ENCODE measurements at places on chromosomes 5 and 9.

DNA sequence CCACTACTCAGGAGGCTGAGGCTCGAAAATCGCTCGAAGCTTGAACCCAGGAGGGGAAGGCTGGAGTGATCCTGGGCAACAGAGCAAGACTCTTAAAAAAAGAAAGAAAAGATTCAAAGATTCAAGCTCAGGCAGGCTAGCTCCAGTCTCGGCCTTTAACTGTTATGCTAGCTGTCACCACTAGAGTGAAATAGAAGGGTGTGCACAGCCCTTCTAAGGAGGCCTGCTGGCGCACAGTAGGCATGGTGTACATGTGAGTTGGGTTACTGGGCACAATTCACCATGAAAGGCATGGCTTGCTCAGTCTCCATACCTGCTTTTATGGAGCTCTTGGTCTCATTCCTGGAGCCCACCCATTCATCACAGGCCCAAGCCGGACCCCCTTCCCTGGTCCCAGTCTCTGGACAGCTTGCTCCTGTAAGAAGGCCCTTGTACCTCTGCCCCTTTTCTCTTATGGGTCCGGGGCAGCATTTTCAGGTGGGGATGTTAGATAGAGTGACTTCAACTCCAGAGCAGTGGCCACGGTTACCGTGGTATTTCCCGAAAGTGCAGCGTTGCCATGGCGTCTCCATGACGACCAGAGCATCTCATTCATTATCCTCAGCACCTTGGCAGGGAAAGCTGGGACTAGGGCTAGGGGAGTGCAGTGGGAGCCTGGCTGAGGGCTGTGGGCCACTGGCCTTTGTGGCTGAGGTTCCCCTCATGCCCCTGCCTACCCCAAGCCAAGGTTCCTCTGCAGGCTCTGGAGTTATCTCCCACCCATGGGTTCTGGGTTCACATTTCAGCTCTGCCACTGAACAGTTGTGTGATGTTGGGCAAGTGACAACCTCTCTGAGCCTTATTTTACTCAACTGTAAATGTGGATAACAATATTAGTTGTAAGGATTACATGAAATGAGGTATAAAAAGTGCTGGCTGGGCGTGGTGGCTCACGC, 5.7 kb downstream of the NDST1 start:
- DNase-seq: no peak

GRCh38 chr9:121807823-121808278, 156.4 kb downstream of the DAB2IP start:
- DNase-seq: peak; percentile 6

DNA sequence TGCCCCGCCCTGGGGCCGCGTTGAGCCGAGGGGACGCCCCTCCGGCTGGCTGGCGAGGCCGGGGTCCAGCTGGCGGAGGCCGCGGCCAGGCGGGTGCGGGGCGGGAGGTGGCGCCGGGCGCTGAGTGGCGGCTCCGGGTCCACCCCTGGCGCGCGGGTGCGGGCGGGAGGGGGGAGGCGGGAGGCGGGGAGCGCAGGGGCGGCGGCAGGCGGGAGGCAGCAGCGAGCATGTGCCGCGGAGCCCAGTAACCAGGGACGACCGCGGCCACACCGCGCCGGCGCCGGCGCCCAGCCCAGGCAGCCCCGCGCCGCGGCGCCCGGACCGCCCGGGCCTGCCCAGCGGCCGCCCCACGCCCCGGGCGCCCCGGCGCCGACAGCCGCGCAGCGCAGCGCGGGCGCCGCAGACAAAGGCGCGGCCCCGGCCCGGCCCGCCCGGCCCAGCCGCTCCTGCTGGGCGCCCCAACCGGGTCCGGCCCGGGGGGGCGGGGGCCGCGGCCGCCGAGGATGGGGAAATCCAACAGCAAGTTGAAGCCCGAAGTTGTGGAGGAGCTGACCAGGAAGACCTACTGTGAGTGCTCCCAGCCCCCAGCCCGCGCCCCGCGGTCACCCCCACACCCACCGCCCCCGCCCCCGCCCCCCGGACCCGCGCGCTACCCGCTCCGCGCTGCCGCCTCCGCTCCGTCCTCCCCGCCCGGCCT, at the start of gene NCS1:
Gene NCS1 (plus strand): TSS at position 244 of the 697 bp plus-strand sequence. CDS start 260 bp downstream, at position 504.
- peak; percentile 68 for DNase-seq

GRCh38 chr5:157245886-157246285, 20.0 kb upstream of the CYFIP2 start:
- DNase-seq: no peak

DNA sequence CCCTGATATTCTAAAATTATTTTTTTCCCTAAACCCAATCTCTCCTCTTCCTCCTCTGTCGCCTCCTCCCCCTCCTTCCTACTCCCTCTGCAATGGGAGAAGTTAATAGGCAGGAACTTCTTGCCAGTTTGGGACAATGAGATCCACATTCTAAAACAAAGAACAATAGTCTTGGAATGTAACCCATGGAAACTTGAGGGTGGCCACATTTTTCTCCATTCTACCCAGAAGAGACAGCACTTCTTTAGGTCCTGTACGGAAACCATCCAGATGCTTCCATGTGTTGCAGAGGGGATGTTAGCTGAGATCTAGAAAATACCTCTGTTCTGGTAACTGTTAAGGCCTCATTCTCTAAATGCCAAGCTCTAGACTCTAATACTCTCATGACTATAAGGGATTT, 10.0 kb downstream of the SPARC start:
- DNase-seq: no peak

DNA sequence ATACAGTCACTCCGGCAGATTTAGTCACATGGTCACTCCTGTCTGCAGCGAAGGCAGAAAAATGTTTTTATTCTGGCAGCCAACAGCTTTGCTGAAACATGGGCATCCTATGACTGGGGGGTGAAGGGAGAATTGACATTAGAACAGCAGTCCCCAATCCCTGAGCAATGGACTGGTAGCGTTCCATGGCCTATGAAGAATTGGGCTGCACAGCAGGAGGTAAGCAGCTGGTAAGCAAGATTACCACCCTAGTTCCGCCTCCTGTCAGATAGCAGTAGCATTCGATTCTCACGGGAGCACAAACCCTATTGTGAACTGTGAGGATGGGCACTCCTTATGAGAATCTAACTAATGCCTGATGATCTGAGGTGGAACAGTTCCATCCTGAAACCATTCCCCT, 93.1 kb upstream of the FTMT start:
- DNase-seq: no peak

GRCh38 chr9:104944356-104944755, 16.4 kb upstream of the ABCA1 start:
- DNase-seq: no peak

DNA sequence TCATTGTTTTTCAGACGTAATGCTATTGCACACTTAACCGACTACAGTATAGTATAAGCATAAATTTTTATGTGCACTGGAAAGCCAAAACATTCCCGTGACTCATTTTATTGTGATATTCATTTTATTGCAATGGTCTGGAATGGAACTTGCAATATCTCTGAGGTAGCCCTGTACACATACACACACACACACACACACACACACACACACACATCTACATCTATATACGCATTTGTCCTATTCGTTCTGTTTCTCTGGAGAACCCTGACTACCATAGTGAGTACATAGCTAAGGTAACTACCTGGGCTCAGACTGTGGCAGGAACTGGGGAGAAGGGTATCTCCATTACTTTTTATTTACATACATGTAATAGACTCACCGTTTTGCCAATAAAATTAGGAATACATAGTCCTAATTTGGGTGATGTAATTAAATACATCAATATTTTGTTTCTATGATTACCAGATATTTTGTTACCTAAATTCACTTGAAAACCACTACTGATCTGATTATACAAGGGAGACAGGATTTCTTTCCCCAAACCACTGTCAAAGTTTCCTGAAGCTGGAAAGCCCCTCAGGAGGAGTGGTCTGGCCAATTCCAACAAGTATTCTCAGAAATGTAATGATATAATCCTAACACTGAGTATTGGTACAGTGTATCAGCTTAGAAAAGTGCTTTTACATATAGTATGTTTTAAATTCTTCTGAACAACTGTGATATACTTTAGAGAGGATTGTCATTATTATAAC, 74.0 kb upstream of the PLPP1 start:
- no peak for DNase-seq

DNA sequence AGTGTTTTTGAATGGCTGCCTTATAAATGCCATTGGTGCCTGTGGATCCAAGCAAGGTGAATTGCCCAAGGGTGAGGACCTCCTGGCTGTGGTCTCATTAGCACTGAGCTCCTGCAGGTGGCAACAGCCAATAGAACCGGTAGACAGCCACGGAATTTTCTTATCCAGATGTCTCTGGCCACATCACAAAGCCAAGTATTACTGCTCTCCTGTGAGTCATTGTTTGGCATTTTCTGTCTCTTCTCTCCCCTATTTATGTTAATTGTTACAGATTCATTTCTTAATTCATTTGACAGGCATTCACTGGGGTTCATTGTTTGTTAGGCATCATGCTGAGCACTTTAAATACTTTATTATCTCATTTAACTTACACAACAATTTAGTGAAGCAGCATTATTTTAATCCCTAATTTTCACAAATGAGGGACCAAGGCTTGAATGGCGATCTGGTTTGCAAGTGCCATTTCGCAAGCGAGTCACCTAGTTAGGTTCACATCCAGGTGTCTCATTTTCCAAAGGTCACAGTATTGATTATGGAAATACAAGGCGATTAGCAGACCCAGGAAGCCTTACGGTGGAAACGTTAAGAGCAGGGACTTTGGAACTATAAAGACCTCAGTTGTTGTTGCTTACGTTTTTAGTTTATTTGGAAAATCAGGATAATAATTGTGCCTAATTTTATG, 58.2 kb upstream of the DPYSL3 start:
- DNase-seq: no peak

GRCh38 chr9:32398207-32398606, 13.8 kb downstream of the ACO1 start:
- DNase-seq: no peak

GRCh38 chr5:55577353-55578060, 42.7 kb upstream of the PLPP1 start:
- no peak for DNase-seq

DNA sequence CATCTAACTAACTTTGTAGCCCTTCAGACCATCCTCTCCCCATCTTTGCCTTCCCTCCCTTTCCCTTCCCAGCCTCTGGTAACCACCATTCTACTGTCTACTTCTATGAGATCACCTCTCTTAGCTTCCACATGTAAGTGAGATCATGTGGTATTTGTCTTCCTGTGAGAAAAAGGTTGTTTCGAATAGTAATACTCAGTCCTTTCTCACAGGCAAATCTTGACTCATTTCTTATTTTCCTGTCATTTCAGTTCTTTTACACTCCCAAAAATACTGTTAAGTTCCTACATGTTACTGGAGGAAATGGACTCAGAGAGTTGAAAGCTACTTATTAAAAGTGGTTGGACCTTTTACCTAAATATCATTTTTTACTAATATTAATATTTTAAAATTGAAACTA, 82.1 kb downstream of the SLF1 start:
- no peak for DNase-seq

GRCh38 chr9:35548571-35548970, 56.5 kb upstream of the TESK1 start:
- no peak for DNase-seq

- DNase-seq: no peak
Observed at GRCh38 chr5:156929366-156929948, 33.6 kb downstream of the TIMD4 start.

- no peak for DNase-seq
Observed at GRCh38 chr5:150295741-150296486, 6.3 kb upstream of the CAMK2A start.

DNA sequence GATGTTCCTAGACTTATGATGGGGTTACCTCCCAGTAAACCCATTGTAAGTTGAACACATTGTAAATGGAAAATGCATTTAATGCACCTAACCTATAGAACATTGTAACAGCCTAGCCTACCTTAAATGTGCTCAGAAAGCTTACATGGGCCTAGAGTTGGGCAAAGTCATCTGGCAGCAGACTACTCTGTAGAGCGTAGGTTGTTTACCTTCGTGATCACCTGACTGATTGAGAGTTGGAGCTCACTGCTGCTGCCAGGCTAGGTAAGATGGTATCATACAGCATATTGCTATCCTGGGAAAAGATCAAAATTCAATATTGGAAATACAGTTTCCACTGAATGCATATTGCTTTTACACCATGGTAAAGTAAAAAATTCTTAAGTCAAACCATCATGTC, 95.4 kb downstream of the HTR4 start:
- DNase-seq: no peak

GRCh38 chr5:170131235-170131634, 25.5 kb downstream of the FOXI1 start:
- DNase-seq: no peak

- no peak for DNase-seq
Observed at GRCh38 chr5:135950611-135951010, 4.2 kb downstream of the LECT2 start.

GRCh38 chr5:72030237-72030636, 77.0 kb upstream of the MAP1B start:
- DNase-seq: no peak

DNA sequence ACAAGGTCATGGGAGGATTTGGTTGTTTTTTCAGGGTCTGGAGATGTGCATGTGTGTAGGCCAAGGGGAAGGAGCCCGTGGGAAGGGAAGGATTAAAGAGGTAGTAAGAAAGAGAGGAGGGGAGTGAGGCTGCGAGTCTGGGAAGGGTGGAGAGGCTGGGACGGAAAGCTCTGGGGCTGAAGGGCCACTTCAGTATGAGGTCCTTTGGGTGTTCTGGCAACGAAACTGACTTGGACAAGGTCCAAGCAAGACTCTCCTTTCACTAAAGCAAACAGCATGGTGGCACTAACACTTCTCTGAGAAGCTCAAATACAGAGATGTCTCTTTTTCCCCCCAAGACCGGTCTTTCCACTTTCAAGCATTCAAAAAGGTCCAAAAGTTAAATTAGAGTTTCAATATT, 394.5 kb downstream of the ARHGEF28 start:
- DNase-seq: no peak

- DNase-seq: no peak
Observed at GRCh38 chr5:67731886-67732285, 483.7 kb upstream of the PIK3R1 start.

DNA sequence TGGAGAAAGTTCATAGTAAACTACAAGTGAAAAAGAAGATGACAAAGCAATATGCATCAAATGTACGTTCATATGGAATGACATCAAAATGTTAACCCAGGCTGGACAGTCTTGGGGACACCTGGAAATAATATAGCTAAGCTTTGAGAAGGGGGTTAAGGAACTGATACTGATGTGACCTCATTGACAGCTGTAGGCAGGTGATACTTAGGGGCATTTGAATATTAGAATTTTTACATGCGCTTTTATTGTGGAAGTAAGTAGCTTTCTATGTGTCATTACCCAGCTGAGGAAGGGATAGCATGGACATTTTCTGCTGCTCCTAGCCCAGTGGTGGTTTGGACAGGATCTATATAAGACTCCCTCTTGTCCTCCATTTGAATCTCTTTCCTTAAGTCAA, 299.7 kb downstream of the CWC27 start:
- no peak for DNase-seq

GRCh38 chr5:68182094-68182493, 33.5 kb upstream of the PIK3R1 start:
- DNase-seq: no peak

- no peak for DNase-seq
Observed at GRCh38 chr9:70442328-70442848, 27.9 kb upstream of the KLF9 start.

GRCh38 chr9:22469928-22470544, 23.4 kb downstream of the DMRTA1 start:
- peak; percentile 74 for DNase-seq
